ENCODE measurements at places on chromosomes 6 and 20.

- no peak for DNase-seq
Observed at GRCh38 chr6:118298476-118299427, 249.3 kb upstream of the PLN start.

DNA sequence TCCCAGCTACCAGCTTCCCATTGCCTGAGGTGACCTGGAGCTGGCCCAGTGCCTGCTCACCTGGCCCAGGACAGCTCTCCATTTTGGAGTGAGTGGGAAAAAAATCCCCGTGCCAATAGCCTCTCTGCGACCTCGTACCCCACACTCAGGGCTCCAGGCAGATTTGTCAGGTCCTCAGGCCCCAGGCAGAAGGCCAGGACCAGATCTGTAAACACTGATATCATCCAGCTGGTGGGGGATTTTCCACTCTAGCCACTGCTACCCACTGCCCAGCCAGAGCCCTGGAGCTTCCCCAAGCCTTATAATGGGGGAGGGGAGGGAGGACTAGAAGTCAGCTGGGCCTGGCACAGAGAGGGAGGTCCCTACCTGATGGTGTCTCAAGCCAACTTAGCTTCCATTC is 1.3 kb upstream of the PGC start:
- no peak for DNase-seq

DNA sequence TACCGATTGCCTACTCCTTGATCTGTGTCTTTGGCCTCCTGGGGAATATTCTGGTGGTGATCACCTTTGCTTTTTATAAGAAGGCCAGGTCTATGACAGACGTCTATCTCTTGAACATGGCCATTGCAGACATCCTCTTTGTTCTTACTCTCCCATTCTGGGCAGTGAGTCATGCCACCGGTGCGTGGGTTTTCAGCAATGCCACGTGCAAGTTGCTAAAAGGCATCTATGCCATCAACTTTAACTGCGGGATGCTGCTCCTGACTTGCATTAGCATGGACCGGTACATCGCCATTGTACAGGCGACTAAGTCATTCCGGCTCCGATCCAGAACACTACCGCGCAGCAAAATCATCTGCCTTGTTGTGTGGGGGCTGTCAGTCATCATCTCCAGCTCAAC is 13.5 kb downstream of the CCR6 start:
- no peak for DNase-seq

GRCh38 chr20:19823216-19823615 is 65.2 kb downstream of the RIN2 start:
- no peak for DNase-seq

- DNase-seq, result no peak
Observed at GRCh38 chr6:17865243-17865642, 122.2 kb downstream of the KIF13A start.

- DNase-seq, result no peak
Observed at GRCh38 chr6:134739299-134740026, 210.4 kb downstream of the ALDH8A1 start.

GRCh38 chr6:51120016-51120415 is 301.3 kb downstream of the TFAP2B start:
- DNase-seq, result no peak

- no peak for DNase-seq
Observed at GRCh38 chr6:166382500-166382932, 224 bp downstream of the MPC1 start.

GRCh38 chr6:10759312-10759839 is 11.8 kb downstream of the TMEM14B start:
- peak; percentile 81 for DNase-seq

- DNase-seq, result no peak
Observed at GRCh38 chr6:98672681-98673475, 161.5 kb upstream of the POU3F2 start.

- DNase-seq, result no peak
Observed at GRCh38 chr20:17615645-17616479, 46.0 kb downstream of the DSTN start.

DNA sequence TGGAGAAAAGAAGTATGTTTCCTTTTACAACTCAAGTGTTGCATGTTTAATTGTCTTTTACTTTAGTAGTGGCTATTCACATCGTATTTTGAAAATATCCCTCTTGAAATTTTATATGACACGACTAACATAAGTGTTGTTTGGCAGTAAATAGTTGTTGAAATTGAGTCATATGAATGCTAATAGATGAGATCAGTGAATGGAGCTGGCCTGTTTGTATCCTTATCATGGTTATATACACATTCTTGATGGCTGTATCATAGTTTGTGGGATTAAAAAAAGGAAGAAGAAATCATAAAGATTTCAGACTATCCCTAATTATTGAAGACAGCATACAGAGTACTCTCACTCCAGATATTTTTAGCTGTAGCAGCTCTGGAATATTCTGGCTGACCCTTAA is 8.2 kb upstream of the RAE1 start:
- no peak for DNase-seq

GRCh38 chr6:166765234-166765541 is 138.1 kb upstream of the RPS6KA2 start:
- DNase-seq, result no peak

- DNase-seq, result no peak
Observed at GRCh38 chr6:63899550-63899949, 263.9 kb downstream of the PHF3 start.

GRCh38 chr20:63009988-63010769 is 3.4 kb upstream of the BHLHE23 start:
- DNase-seq, result no peak

GRCh38 chr6:132512638-132513632 is at the start of gene STX7:
Gene STX7, minus strand, starts transcription at chr6:132513116. Its CDS starts 9,586 bp downstream, at chr6:132503530.
- DNase-seq, result peak; percentile 93

- DNase-seq, result no peak
Observed at GRCh38 chr20:38833857-38834164, 28.3 kb downstream of the PPP1R16B start.

DNA sequence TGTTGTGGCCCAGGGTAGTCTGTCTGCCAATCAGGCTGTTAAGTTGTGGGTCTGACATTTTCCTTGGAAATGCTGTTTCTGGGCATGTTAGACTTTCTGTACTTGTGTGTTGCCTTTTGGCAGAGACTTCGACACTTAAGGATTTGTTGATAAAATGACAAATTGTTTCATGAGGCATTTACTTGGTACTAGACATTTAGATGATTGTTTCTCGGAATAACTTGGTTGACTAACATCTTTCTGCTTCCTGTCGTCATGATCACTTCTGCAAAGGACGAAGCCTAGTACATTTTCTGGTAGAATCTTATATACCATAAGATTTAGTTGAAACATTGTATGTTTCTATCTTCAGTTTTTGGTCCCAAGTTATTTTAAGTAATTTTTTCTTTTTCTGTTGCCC is 34.1 kb downstream of the UTRN start:
- DNase-seq, result no peak

All from hematopoietic multipotent progenitor cell treated with erythropoietin and hydrocortisone succinate and interleukin-3 and kit ligand, for 15 days (in vitro differentiated cells).